ENCODE measurements at places on chromosomes 2 and 18. TPM values are rescaled to one million over a fixed set of nuclear protein-coding genes. Genes with fewer than 3 reads are reported as not detected.

GRCh38 chr2:32678825-32679224, 51.0 kb downstream of the TTC27 start:
- no peak for DNase-seq

GRCh38 chr2:71878626-71879508, 268.8 kb downstream of the CYP26B1 start:
- DNase-seq = no peak

Gene ABCB11
- total RNA-seq = 0.24 TPM

DNA sequence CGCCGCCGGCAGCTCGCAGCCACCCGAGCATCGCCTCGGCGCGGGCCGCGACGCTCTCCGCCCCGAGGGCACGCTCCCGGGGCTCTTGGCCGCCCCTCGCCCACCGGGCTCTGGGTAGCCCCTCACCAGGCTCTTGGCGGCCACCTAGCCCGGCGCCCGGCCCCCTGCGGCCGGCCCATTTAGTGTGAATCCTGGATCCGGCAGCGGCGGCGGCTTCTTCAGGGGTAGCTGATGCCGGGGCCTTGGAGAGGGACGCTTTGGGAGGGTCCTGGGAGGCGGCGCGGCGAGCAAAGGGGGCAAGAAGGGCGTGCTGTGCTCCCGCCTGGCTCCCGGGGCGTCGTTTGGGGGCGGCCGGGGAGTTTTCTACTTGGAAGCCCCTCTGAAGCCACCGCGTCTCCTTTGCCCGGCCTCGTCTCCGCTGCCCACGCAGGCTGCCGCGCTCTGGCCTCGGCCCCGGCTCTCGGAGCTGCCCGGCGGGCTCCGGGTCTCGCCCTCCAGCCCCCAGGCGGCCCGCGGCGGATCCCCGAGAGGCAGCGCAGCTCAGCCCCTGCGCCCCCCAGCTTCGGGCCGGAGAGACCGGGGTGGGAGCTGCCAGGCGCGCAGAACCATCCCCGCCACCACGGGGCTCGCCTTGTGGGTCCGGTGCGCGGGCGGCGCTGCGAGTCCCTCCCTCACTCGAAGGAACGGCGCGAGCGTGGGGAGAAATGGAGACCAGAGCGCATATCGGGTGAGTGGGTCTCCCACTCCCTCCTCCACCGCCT, 509 bp downstream of the PIEZO2 start:
- DNase-seq = no peak

GRCh38 chr2:157367704-157368103, 42.1 kb upstream of the ERMN start:
- no peak for DNase-seq

Gene CD8B2
- not detected for total RNA-seq

Gene GALR1
- 2.0 TPM for total RNA-seq

Gene SPEG
- 28.9 TPM for total RNA-seq

GRCh38 chr2:95079199-95079683, 42.4 kb downstream of the MRPS5 start:
- DNase-seq = no peak

DNA sequence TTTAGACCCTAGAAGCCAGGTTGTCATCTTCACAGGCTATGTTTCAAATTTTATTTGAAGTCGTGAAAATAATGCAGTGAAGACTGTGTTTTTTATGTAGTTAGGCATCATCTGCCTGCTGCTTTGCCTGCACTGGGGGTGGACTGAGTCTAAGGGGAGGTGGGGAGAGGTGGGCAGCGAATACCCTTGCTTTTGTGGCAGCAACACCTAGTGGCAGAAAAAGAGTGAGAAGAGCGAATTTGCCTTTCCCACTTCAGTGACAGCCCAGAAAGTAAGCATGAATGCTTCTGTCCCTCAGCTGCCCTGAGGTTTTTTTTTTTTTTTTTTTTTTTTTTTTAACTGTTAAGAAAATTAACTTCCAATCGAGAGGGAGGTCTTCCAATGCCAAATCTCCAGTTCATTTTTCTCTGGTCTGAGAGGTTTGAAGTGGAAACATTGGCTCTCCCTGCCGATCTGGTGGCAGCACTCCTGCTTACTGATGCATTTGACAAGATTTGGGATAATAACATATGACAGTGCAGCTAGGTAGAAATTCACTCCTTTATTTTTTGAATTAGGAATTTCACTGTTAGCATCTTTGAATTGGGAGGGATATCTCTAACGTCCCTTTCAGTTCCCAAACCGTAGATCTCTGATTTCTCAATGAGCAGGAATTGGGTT, 60.3 kb upstream of the LYPD6B start:
- DNase-seq = no peak

DNA sequence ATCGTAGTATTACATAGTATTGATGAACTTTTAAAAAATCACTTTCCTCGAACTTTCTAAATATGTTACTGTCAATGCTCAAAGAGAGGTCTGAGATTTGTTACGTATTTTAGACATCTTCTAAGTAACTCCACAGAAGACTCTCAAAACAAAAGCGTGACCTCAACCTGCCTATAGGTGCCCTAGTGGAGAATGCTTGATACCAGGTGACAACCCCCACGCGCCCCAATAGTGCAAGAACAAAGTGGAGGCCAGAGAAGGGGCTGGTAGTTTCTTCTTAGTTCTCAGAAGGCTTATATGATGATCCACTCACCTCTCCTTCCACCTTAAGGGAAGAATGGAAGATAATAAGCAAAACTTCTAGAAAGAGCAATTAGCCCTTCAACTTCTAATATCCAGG, 102.6 kb downstream of the ANKRD44 start:
- no peak for DNase-seq

Gene UNC80
- total RNA-seq = not detected

Gene LYPD6B
- total RNA-seq = 0.65 TPM

GRCh38 chr2:127397568-127398238, 9.9 kb upstream of the MAP3K2 start:
- DNase-seq = no peak

- DNase-seq = no peak
Measured at GRCh38 chr2:96329456-96329855, 4.3 kb downstream of the ITPRIPL1 start.

DNA sequence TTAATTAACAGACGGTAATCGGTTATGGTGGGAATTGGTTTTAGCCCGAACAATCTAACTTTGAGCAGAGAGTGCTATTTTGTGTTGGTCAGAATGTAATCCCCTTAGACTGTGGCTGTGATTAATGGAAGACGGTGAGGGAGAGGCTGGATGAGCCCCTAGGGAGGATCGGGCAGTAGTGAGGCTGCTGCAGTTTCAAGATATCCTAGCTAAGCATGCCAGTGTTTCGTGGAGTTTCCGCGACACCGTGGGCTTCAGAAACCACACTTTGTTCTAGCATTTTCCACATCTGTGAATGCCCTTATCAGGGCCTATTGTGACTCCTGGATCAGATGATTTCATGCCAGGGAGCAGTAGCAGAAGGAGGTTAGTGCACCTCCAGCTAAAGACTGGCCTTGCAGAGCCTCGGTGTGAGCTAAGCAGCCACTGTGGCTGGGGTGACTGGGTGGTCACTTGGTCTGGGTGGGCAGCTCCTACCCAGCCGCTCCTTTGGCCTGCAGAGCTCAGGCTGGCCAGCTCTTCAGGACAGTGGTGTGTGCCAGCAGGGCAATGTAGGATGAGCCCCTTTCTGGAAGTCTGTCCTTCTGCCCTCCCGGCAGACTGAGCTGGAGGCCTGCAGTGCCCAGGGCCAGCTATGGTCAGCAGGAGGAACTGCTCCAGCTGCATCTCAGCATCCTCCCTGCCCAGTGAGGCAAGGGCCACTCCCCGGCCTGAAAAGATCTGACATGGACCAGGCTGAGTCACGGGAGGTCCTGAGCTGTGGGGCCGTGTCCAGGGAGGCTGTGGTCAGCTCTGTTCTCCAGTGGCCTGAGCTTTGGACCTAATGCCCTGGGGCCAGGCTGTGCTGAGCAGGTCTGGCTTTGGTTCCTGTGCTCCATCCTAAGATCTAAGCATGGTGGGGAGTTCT, 142.6 kb upstream of the GPC1 start:
- peak; percentile 5 for DNase-seq

DNA sequence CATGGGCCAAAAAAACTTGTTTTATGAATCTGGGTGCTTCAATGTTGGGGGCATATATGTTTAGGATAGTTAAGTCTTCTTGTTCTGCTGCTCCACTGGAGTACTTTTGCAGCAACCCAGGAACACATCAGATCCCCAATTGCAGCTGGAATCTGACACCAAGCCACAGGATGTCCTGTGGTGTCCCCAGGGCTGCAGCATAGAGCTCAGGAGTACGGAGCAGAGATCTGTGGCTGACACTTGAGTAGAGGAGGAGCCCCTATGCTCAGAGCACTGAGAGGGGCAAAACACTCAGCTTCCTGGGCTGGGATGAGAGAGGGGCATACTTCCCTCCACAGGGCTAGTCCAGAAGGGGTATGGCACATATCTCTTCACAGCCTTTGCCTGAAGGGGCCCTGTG, 138.9 kb upstream of the ERBB4 start:
- DNase-seq = no peak

Measured in omental fat pad (tissue), 4 donors.